ENCODE measurements at places on chromosomes 3 and 15. TPM values are rescaled to one million over a fixed set of nuclear protein-coding genes. Genes with fewer than 3 reads are reported as not detected.

DAZL gene
- polyA plus RNA-seq = not detected

SERINC4 gene
- polyA plus RNA-seq = not detected

ARL14 gene
- polyA plus RNA-seq = not detected

IQCH gene
- polyA plus RNA-seq = 1.5 TPM

Measured in BJ (cell line).